ENCODE measurements at places on chromosomes 1 and 21.

- DNase-seq, result no peak
- H3K27ac ChIP-seq, result no peak overlapping the region
- H3K4me1 ChIP-seq, result peaks cover 49% of the 10 kb centered on the region
- H3K27me3 ChIP-seq, result no peaks in the 10 kb centered on the region
- H3K4me3 ChIP-seq, result no peak overlapping the region
- peaks cover 2% of the 10 kb centered on the region for H3K36me3 ChIP-seq
Observed at GRCh38 chr21:34528131-34528561, 16.1 kb upstream of the KCNE1 start.

- H3K36me3 ChIP-seq, result no peaks in the 10 kb centered on the region
- H3K27me3 ChIP-seq, result peaks cover 71% of the 10 kb centered on the region
- no peak overlapping the region for H3K27ac ChIP-seq
- peak overlapping the region; percentile 66 for H3K4me3 ChIP-seq
- DNase-seq, result peak; percentile 31
Observed at GRCh38 chr1:220528679-220529501, 954 bp downstream of the MARK1 start.

GRCh38 chr1:243623841-243624240 is 226.2 kb downstream of the AKT3 start:
- H3K27me3 ChIP-seq, result no peaks in the 10 kb centered on the region
- H3K4me1 ChIP-seq, result peaks cover 11% of the 10 kb centered on the region
- no peak overlapping the region for H3K27ac ChIP-seq
- H3K36me3 ChIP-seq, result peaks cover 82% of the 10 kb centered on the region
- no peak overlapping the region for H3K4me3 ChIP-seq

- no peaks in the 10 kb centered on the region for H3K36me3 ChIP-seq
- H3K27me3 ChIP-seq, result peaks cover 28% of the 10 kb centered on the region
- no peak overlapping the region for H3K27ac ChIP-seq
- H3K4me3 ChIP-seq, result no peak overlapping the region
Observed at GRCh38 chr1:37174341-37174740, 140.0 kb upstream of the GRIK3 start.

- H3K27ac ChIP-seq, result no peak overlapping the region
- H3K4me1 ChIP-seq, result no peaks in the 10 kb centered on the region
- DNase-seq, result no peak
Observed at GRCh38 chr1:214967865-214968575, 114.5 kb upstream of the KCNK2 start.

- DNase-seq, result peak; percentile 73
- no peaks in the 10 kb centered on the region for H3K36me3 ChIP-seq
- no peak overlapping the region for H3K4me3 ChIP-seq
- H3K4me1 ChIP-seq, result peaks cover 9% of the 10 kb centered on the region
- peaks cover 3% of the 10 kb centered on the region for H3K27me3 ChIP-seq
Observed at GRCh38 chr1:38586993-38587646, 272.5 kb downstream of the RRAGC start.

Data from activated T-cell treated with anti-CD3 and anti-CD28 coated beads, Interleukin-2, amount 50 U/mL, for 24 hours (primary cell).